Stimulated activated CD8-positive, alpha-beta memory T cell treated with anti-CD3 and anti-CD28 coated beads, Interleukin-4, amount 100 ng/mL, for 4 hours (primary cell): ENCODE measurements at places on chromosomes 1 and 21.
A peak's percentile ranks its signal among the peaks of the same experiment; 100 is the strongest.

GRCh38 chr1:159581422-159581821 is 6.2 kb upstream of the APCS start:
- no peak for DNase-seq

- DNase-seq, result no peak
Measured at GRCh38 chr1:91014475-91014874, 7.4 kb downstream of the ZNF644 start.

DNA sequence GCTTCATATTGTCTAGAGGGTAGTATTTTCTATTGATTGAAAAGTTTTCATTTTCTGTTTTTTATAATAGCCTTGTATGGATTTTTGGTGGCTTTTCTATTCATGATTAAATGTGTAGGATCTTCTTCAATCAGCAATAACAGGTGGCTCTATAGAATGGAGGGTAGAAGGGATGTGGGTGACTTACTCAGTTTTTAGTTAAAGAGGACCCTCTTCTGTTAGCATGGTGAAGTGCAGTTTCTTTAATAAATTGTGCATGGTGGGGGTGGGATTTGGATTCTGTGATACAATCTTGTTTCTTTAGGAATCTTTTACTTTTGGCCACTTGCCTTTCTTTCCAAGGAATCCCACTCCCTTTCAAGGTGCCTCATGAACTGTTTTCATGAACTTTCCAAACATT is 64.7 kb downstream of the SLC35A3 start:
- no peak for DNase-seq

DNA sequence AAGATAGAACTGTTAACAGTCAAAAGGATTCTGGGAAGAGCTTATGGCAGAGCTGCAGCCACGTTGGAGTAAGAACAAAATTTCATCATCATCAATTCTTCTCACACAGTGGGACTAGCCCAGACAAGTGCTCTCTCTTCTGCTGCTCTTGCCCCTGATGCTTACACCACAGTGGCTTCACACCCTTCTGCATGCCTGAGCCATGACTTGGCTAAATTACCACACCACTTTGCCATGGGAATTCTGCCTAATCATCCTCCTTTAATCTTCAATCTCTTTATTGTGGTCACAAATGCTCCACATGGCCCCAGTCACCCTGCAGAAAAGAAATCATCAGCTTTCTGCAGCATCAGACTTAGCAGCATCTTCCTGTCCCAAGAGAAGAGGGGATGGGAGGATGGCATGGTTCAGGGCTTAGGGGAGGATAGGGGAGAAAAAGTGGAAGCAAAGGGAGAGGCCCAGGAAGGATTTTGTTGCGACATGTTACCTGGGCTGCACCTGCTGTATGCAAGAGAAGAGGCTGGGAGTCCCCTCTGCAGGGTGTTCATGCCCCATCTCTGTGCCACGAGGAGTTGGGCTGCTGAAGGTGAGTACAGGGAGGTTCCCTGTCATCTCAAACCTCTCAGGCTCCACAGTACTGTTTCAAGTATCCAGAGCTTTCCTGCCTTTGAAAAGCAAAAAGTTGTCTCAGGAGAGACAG is 9.0 kb upstream of the RPTN start:
- no peak for DNase-seq

DNA sequence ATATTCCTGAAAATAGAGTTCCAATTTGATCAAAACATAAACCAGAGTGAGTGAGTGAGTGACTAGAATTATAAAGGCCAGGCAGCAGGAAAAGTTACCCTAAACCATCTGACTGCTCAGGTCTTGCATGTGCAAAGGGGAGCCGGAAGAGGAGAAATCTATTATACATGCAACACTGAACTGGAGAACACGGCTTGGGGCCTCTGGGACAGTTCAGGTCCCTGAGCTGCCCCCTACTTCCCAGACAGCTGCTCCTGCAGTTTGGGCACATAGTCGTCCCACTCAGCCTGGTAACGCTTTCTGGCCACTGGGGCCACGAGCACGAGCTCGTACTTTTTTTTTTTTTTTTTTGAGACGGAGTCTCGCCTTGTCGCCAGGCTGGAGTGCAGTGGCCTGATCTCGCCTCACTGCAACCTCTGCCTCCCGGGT is 40.1 kb downstream of the PTPRC start:
- no peak for DNase-seq

- DNase-seq, result no peak
Measured at GRCh38 chr1:110506541-110506940, 12.4 kb downstream of the KCNA10 start.

GRCh38 chr1:198681831-198682759 is 43.3 kb downstream of the PTPRC start:
- peak; percentile 44 for DNase-seq

DNA sequence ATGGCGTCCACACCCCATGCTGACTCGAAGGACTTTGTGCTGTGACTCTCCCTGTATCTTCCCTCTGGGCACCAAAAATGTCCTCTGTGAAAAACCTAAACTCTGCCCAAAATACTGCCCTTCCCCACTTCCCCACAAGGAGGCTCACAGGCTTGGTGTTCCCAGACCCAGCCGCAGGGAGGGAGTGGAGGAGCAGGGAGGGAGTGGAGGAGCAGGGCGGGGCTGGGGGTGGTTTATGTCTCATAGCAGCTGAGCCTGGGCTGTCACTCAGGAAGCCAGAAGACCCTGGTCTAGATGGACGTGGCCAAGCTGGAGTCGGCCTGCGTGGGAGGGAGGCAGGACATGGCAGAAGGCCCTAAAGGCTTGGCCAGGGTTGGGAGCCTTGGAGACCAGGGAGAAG is 461.7 kb downstream of the PTPRU start:
- DNase-seq, result no peak

DNA sequence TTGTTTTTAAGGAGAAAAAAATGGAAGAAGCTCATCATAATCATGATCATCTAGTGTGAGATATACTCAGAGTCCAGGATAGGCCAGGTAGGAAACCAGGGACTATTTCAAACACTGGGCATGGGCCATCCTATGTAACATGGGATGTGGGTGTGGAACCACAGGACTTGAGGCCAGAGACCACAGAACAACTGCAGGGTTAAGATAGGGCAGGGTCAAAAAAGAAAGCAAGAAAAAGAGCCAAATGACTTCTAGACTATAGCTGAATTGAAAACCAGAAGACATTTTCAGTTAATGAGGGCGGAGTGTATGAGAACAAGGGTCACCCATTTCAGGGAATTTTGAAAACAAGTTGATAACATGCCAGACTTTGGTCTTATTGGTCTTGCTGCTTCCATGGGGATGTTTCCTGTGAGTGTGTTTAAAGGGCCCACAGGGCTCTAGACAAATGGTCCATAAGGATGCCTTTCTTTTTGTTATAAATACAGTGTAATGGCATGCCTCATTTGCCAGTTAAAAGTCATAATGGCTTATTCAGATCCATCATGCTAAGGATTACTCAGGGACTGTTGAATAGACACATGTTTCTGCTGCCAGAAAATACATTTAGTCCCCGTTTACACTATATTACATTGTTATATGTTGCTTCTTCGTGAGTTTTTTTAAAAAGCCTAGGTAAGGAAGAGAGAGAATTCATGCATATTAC is 182.0 kb upstream of the C21orf91 start:
- no peak for DNase-seq

- no peak for DNase-seq
Measured at GRCh38 chr1:245378311-245378722, 223.5 kb downstream of the KIF26B start.
